Progenitor cell of endocrine pancreas (in vitro differentiated cells): ENCODE measurements at places on chromosomes 6 and 20. TPM values are rescaled to one million over a fixed set of nuclear protein-coding genes. Genes with fewer than 3 reads are reported as not detected.

Gene HRH3
- total RNA-seq, result 0.10 TPM in 1 of 2 replicates, not detected in the other

Gene KIF25
- not detected in 2 replicates for total RNA-seq

GRCh38 chr6:138862456-138862855 is 66.6 kb downstream of the ECT2L start:
- H3K27ac ChIP-seq, result no peak overlapping the region
- peaks cover 3% of the 10 kb centered on the region for H3K27me3 ChIP-seq
- DNase-seq, result no peak

GRCh38 chr6:18551228-18551627 is 164.1 kb downstream of the RNF144B start:
- H3K27me3 ChIP-seq, result peaks cover 14% of the 10 kb centered on the region
- peaks cover 2% of the 10 kb centered on the region for H3K4me1 ChIP-seq
- no peaks in the 10 kb centered on the region for H3K36me3 ChIP-seq
- no peak overlapping the region for H3K4me3 ChIP-seq
- no peak overlapping the region for H3K27ac ChIP-seq

- H3K27me3 ChIP-seq, result peaks cover 15% of the 10 kb centered on the region
- H3K4me1 ChIP-seq, result peaks cover 2% of the 10 kb centered on the region
- peak; percentile 76 for DNase-seq
- H3K36me3 ChIP-seq, result no peaks in the 10 kb centered on the region
- peak overlapping the region; percentile 41 for H3K4me3 ChIP-seq
Observed at GRCh38 chr6:41683523-41684310, 45.4 kb downstream of the MDFI start.
